ENCODE measurements at places on chromosomes 11 and 22.
A peak's percentile ranks its signal among the peaks of the same experiment; 100 is the strongest.

DNA sequence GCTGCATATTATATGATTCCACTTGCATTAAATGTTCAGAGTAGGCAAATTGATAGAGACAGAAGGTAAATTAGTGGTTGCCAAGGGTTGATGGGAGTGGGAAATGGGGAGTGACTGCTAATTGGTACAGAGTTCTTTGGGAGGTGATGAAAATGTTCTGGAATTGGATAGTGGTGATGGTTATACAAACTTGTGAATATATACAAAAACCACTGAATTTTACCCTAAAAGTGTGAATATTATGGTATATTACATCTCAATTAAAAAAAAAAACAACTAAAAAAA is 52.5 kb downstream of the ARRB1 start:
- DNase-seq = no peak

GRCh38 chr11:13228572-13228971 is 49.0 kb upstream of the BMAL1 start:
- DNase-seq = no peak

DNA sequence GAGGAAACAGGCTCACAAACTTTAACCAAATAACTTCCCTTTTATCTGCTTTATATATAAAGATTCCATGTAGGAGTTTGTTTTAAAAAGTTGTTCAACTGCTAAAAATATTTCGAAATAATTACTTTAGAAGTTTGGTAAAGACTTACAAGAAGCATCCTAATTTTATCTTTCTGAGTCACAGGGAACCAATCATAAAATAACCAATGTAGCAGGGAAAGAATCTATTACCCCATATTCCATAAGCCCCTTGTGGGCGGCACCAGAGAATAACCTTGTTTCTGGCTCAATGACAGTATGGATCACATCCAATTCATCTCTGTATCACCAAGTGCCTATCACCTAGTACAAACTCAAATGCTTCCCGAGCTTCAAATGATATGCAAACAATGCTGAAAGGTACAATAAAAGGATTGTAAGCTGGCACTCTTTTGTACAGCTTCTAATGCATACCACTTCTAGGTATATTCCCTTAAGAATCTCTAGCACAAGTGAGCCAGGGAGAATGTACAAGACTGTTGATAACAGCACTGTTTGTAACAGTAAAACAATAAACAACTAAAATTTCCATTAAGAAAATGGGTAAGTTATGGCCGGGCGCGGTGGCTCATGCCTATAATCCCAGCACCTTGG is 158.4 kb downstream of the ATG16L2 start:
- DNase-seq = no peak

DNA sequence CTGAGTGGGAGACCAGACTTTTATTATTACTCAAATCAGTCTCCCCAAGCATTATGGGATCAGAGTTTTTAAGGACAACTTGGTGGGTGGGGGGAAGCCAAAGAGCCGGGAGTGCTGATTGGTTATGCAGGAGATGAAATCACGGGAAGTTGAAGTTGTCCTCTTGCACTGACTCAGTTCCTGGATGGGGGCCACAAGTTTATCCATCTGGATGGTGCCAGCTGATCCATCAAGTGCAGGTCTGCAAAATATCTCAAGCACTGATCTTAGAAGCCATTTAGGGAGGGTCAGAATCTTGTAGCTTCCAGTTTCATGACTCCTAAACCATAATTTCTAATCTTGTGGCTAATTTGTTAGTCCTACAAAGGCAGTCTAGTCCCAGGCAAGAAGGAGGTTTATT is 53.5 kb upstream of the LMO1 start:
- no peak for DNase-seq

DNA sequence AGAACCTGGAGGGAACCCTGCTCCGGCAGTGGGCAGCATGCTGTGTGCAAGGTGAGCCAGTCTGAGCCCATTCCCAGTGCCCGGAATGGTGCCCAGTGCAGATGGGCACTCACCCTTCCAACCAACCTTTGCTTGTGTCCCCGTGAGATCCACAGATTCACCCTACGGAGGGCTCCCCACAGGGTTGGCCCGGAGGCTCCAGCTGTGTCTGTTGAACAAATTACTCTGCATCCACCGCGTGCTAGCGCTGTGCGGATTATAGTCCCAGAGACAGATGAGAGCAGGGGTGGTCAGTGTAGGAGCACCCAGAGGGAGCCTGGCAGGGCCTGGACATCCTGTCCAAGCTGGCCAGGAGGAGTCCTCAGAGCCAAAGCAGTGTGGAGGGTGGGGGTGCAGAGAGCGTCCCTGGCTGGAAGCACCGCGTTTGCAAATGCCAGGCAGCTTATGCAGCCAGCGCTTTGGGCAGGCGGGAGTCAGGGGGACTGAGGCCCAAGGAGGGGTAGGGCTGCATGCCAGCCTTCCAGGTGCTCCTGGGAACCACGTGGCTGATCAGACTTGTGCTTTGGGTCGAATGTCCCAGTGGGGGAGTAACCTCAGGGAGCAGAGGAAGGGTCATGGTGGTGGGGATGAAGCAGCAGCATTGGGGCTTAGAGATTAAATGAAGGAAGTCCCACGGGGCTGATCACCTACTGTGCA is 80.5 kb downstream of the KCNQ1 start:
- peak; percentile 1 for DNase-seq

- DNase-seq = no peak
These were observed 85.3 kb upstream of the GAL start for GRCh38 chr11:68598816-68599653.

DNA sequence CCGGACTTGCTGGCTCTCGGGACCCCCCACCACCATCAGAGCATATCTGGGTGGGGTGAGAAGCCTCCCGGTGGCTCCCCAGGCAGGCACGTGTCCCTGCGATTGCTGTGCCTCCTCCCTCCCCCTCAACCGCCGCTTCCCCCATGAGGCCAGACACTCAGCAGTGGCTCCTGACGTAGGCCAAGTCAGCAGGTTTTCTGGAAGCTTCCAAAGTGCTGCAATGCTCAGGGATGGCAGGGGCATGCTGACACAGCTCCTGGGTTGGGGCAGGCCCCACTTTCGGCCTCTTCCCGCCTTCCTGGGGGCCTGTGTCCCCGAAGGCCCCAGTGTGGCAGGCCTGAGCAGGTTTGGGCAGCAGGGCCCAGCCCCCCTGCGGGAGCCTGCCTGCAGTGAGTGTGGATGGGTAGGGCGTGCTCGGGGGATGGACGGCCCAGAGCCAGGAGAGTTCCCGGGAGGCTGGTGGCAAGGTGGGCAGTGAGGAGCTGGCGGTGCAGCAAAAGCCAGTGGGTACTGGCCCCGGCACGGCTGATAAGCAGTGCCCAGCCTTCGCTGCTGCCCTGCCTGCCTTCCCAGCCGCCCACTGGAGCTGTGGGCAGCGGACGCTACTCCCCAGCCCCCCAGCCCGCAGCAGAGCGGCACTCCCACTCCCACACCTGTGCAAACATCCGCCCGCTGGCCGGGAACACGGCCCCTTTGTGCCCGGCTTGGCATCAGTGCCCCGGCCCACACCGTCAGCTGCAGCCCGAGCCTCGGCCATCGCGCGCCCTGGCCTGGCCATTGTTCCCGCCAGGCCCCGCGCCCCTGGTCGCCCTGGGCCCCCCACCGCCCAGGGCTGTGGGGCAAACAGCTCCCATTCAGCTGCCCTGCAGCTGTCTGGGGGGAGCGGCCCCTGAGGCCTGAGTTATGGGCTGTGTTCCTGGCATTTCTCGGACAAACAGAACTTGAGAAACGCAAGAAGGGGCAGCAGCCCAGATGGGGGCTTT is 125.0 kb downstream of the KCNQ1OT1 start:
- no peak for DNase-seq

- DNase-seq = no peak
These were observed 134.0 kb upstream of the TEAD1 start for GRCh38 chr11:12540075-12540680.

DNA sequence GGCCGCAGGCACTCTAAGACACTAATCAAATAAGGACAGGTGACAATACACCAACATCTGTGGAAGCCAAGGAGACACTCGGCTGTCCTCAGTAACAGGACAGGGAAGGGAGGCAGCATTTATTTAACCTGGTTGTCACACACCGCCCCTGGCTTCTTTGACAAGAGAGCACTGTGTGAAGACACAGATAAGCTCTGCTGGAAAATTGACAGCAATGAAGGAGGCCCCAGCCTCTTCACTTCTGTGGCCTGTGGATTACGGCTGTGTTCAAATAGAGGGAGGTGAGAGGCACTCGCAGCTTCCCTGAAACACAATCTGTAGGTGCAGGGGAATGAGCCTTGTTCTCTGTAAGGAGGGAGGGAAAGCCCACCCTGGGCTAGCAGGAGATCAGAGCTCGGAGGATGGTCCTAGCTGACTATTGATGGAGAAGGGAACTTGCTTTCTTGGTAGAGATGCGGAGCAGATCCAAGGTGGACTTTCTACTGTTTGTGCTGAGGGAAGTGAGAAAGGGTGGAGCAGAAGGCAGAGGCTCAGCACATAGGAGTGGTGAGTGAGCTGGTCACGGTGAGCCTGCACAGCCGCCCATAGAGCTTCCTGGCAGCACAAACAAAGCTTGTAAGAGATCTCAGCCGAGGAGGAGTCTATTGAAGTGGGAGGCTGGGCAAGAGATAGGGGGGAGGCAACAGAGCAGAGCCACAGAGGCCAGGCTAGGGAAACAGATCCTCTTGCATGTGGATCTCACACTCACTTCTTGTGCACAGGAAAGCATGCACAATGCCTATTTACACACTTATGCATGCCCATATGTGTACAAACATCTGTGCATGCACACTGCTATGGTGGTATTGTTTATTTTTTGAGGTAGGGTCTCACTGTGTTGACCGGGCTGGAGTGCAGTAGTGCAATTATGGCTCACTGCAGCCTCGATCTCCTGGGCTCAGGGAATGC is 114.6 kb upstream of the THY1 start:
- DNase-seq = no peak

DNA sequence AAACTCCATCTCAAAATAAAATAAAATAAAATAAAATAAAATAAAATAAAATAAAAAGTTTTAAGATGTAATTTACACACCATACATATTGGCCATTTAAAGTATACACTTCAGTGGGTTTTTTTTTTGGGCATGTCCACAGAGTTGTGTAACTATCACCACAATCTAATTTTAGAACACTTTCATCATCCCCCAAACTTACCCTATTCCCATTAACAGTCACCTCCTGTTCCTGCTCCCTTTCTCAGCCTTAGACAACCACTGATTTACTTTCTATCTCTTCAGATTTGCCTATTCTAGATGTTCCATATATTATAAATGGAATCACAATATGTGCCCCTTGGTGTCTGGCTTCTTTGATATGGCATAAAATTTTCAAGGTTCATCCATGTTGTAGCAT is 4.6 kb upstream of the ACER3 start:
- no peak for DNase-seq

DNA sequence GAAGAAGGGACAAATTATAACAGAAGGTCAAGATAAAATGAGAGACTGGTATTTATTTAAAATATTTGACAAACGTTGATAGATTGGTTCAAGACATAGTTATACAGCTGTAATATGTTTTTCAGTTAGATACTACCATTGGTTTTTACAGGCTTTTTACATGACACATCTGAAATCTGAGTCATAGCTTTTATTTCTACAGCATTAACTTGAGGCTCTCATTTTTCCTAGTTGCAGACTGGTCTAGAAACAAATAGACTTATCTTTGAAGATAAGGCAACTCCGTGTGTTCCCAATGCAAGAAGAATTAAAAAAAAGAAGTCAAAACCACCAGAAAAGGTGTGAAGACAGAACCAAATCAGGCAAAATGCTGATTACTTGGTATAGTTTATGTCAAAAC is 31.3 kb downstream of the CEP57 start:
- DNase-seq = no peak

DNA sequence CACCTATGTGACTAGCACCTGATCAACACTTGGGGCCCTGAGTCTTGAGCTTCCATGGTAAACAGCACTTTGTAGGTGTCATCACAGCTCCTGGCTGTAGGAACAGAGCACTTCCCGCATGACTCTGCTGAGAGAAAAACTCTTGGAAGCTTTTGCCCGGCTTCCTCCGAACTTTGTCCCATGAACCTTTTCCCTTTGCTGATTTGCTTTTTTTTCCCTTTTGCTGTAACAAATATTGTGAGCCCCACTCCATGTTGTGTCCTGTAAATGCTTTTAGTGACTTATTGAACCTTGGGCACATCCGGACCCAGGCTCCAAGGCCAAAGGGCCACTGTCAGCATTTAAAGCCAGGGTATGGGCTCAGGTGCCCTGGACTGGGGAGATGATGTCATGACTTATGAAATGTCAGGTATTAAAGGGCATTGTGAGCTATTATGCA is 391.1 kb downstream of the TENM4 start:
- DNase-seq = no peak

DNA sequence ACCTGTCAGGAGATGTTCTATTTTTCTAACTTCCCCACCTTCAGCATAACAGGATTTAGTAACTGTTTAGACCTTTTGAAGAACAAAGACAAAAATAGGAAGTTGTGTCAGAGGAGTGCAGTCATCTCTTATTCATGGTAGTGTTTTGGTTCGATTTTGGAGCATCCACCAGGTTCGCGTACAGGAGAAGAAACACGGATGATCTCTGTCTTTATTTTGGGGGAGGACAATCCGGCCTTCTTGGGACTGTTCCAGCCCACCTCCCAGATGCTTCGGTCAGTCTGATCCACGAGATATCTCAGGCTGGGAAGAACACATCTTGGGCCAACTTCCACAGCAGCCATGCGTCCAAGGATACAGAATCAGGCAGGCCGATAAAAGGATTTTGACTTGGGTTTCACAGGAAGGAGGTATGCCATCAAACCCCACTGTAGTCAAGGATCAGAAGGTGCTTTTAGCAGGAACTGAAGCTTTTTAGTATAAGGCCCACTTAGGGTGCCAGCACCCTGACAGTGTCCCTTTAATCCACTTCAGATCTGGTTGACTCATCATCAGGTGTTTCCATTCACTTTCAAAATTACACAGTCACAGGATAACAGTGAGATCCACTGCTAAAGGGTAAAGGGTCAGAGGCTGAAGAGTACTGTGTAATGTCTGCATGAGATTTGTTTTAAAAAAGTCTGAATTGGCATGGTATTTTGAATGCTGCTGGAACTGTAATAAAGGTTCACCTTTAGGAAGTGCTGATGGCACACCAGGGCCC is 16.5 kb downstream of the PATZ1 start:
- DNase-seq = no peak

- DNase-seq = no peak
These were observed 97.1 kb downstream of the ADAMTS15 start for GRCh38 chr11:130545449-130546072.

- DNase-seq = no peak
These were observed 33.1 kb downstream of the SLCO2B1 start for GRCh38 chr11:75184051-75184450.

DNA sequence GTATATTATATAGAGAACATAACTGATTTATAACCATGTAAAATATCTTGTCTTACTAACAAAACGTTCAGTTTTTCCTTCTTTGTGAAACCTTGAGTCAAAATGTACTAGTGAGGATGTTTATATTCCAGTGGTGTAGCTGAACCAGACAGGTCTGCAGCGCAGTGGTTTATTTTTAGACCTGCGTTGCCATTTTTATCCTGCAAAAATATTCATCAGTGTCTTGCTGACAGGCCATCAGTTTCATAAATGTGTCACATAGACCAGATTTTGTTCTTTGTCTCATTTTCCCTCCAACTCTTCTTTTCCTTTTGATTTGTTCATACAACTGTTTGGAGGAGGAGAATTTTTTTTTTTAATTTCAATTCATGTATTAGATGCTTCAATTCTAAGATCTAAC is 43.1 kb downstream of the HSD17B12 start:
- no peak for DNase-seq

All from activated T-helper 1 cell treated with anti-CD3 and anti-CD28 coated beads, Interleukin-2, amount 50 U/mL, for 16 hours (primary cell).